ENCODE measurements at places on chromosomes 7 and 10. TPM values are rescaled to one million over a fixed set of nuclear protein-coding genes. Genes with fewer than 3 reads are reported as not detected.

DNA sequence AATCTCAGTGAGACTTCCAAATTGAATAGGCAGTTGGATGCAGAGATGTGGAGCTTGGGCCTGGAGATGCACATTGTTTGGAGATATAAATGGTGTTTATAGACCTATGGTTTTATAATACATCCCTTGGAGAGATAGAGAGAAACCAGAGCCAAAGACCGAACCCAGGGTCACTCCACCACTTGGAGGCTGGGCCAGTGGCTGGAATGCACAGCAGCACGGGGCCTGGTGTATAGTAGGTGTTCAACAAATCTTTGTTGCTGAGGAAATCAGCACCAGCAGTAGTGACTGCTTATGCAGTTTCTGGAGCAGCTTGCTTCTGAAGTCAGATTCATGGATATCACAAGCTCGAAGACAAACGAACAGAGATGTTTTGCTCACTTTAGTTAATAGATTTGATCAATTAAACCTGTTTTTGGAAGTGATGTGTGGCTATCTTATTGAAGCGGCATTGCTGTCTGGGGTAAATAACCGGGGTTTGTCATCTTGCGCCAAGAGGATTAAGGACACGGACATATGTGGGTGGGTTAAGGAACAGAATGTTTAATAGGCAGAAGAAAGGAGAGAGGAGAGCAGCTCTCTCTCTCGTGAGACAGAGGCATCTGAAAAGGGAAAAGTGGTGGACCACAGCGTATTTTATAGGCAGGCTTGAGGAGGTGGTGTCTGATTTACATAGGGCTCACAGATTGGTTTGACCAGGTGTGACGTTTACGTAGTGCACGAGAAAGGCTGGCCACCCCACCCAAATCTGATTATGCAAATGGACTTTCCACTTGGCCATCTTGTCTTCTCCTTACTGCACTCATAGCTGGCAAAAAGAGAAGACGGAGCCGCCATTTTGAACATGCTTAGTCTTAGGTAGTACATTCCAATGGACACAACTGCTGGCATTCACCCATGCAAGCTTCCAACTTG, 11.1 kb downstream of the RBP4 start:
- H3K36me3 ChIP-seq = no peaks in the 10 kb centered on the region
- no peaks in the 10 kb centered on the region for H3K4me1 ChIP-seq
- peaks cover 14% of the 10 kb centered on the region for H3K27me3 ChIP-seq
- H3K4me3 ChIP-seq = no peak overlapping the region
- H3K27ac ChIP-seq = no peak overlapping the region

DNA sequence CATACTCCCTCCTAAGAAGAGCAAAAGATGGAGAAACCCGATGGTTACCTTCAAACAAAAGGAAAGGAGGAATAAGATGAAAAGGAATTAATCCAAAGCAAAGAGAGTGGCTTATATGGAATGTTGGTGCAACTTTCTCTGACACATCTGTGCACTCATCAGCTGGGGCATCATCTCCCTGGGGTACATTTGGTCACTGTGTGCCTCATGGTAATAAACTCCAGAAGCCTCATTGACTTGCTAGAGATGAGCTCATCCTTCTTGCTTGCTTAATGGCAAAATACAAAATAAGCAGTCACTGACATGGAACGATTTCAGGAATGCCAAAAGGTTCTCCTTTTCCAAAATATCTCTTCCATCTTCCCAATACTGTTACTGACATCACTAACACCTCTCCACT, 22.5 kb downstream of the CAV1 start:
- H3K27me3 ChIP-seq = no peaks in the 10 kb centered on the region
- H3K27ac ChIP-seq = no peak overlapping the region
- no peaks in the 10 kb centered on the region for H3K4me1 ChIP-seq
- no peaks in the 10 kb centered on the region for H3K36me3 ChIP-seq
- no peak overlapping the region for H3K4me3 ChIP-seq
- DNase-seq = no peak

GRCh38 chr7:46153583-46153950, 232.5 kb upstream of the IGFBP3 start:
- no peaks in the 10 kb centered on the region for H3K27me3 ChIP-seq
- no peaks in the 10 kb centered on the region for H3K36me3 ChIP-seq
- H3K27ac ChIP-seq = no peak overlapping the region
- no peak overlapping the region for H3K4me3 ChIP-seq
- no peak for DNase-seq

GRCh38 chr7:29467193-29467926, 96.3 kb upstream of the PRR15 start:
- no peak for DNase-seq
- no peak overlapping the region for H3K27ac ChIP-seq
- no peaks in the 10 kb centered on the region for H3K4me1 ChIP-seq
- H3K27me3 ChIP-seq = no peaks in the 10 kb centered on the region

Gene UNCX
- not detected for total RNA-seq

Gene PKD2L1
- total RNA-seq = not detected

Gene ANKRD1
- total RNA-seq = not detected

Gene FZD1
- total RNA-seq = 0.13 TPM

Measured in T-cell (primary cell).